ENCODE measurements at places on chromosomes 3 and 15.

DNA sequence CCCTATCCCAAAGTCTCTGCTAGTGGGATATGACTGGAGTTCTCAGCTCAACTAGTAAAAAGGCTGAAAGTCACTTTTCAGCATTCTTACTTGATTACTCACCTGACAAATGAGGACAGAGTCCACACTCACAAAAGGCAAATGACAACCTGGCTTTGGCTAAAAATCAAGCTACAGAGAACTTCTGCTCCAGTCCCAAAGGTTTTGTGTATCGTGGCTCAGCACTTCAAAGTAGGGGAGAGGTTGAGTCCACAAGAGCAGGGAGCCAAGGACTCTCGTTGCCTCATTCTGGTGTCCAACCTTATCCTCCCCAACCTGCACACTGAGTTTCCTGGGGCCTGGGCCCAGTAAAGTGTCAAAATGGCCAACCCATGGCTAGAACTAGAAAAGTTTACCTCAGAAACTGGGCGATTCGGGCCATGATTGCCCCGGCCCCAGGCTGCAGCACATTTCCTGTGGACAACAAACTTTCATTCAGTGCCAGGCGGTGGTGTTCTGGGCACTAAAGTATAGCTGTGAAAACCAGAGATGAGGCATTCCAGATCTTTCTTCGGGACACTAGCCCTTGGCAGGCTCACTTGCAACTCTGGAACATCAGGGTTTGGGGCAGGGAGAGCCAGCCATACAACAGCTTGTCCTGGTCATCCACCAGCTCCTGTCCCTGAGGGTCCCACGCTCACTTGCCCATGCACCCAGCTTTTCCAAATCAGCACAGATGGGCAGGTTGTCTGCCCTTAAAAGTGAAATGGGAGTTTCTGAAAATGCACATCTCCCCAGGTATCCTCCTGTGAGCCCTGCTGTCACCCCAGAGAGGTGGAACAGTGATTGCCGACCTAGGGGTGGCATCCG, 3.1 kb downstream of the ACAA1 start:
- DNase-seq: no peak

DNA sequence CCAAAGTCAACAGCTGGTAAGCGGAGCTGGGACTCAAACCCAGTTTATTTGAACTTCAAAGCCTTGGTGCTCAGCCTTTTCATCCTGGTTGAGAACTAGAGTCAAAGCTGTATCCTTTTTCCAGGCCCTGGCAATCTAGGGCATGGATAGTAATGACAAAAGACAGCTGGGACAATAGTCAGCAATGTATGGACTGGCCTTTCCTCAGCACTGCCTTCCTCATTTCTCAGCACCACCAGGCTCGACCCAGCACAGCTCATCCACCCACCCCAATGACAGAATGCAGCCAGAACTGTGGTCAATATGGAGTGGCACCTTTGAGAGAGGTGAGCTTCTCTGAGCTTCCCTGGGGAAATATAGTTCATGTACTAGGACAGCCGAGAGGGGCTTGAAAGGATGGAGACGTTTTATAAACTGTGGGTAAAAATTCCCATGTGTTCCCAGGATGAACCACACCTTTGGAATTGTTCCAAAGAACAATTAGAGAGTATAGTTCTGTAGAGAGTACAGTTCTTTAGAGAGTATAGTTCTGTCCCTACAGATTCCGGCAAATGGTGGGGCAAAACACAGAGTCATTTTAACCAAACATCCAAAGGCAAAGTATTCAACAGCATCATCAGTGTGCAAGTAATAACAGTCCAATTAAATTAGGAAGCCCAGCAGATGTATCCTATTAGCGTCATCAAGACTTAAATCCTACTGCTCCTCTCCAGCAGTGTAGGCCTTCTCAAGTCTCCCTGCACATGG, 30.2 kb upstream of the IREB2 start:
- no peak for DNase-seq

- DNase-seq: no peak
Observed at GRCh38 chr15:39551476-39551875, 29.4 kb upstream of the THBS1 start.

GRCh38 chr3:66473692-66474091, 27.1 kb downstream of the LRIG1 start:
- peak; percentile 35 for DNase-seq

DNA sequence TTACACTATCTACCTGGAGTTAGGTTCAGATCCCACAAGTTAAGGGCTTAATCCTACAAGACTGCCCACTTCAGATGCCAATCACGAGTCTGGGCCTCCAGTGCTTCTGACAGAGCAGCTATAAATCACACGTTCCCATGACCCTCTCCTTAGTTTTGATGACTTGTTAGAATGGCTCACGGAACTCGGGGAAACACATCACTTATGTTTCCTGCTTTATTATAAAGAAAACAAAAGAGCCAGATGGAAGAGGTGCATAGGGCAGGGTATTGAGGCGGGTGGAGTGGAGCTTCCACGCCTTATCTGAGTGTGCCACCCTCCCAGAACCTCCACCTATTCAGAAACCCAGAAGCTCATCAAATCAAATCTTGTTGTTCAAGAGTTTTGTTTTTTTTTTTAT, 170.8 kb downstream of the MOBP start:
- DNase-seq: no peak

DNA sequence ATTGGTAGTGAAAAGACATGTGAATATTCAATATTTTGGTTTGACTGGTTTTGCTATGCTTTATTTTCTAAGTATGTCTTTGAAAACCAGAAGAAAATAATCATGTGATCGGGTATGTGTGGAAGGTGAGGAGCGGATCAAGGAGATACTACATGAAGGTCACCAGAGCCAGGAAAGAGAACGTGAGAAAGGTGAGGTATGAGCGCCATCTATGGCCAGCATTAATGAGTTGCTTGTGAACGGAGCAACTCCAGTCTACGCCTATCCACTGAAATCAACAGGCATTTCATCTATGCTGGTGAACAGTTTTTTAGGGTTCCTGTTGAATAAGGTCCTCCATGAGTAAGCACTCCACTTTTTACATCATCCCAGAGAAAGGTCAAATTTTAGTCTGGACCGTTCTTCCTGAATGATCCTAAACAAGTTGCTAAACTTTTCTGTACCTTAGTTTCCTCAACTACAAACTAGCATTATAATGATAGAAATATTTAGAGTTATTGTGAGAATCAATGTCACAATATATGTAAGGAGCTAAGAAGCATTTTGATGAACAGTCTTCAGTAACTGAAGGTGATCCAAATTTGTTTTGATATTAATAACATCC, 1435.2 kb upstream of the CADM2 start:
- DNase-seq: peak; percentile 33

GRCh38 chr3:167666563-167666962, 12.8 kb upstream of the WDR49 start:
- no peak for DNase-seq

Data from activated CD4-positive, alpha-beta T cell treated with anti-CD3 and anti-CD28 coated beads, Interleukin-2, Interleukin-6, amounts not matched to agents 100 ng/mL and 50 ng/mL, durations not matched to agents 16 hours and 8 hours (primary cell).